AG10803 (cell line): ENCODE measurements at places on chromosomes 1 and 21.

GRCh38 chr21:31186916-31187315 lies 148.6 kb upstream of the KRTAP19-8 start:
- no peak for DNase-seq

DNA sequence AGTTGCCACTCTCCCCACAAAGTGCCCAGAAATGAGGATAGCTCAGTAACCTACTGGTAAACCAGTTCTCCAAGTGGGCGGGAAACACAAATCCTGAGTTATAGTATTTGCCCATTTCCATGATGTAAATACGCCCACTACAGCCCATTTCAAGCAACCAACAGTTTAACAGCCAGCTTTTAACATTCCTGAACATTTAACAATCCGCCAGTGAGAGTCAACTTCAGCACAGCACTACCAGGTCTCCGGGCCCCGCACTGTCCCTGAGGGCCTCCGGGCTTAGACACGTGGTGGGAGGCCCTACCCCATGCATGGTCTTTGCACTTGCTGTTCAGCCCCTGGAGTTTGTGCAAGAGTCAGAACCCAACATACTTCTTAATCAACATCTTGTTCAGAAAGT lies 132.0 kb upstream of the CTTNBP2NL start:
- DNase-seq = no peak

- no peak for DNase-seq
Observed at GRCh38 chr21:30689822-30690221, 28.8 kb downstream of the KRTAP21-3 start.

- no peak for DNase-seq
Observed at GRCh38 chr1:241557551-241558193, 25.5 kb downstream of the KMO start.

DNA sequence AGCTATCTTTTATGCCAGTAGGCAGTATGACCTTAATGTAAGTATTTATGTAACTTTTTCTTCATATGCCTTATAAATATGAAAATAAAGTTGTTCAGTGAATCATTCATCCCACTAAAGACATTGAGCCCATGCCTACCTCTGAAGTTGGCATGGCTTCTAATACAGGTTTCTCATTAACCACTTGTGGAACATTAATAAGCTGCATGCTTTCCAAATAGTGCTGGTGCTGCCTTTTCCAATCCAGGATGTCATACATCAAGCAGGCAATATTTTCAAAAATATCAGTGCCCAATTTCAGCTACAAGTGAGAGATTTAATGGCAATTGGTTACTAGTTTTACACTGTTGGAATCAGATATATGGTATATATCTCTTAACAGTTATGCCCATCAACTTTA lies 92.0 kb downstream of the SPAG17 start:
- no peak for DNase-seq

DNA sequence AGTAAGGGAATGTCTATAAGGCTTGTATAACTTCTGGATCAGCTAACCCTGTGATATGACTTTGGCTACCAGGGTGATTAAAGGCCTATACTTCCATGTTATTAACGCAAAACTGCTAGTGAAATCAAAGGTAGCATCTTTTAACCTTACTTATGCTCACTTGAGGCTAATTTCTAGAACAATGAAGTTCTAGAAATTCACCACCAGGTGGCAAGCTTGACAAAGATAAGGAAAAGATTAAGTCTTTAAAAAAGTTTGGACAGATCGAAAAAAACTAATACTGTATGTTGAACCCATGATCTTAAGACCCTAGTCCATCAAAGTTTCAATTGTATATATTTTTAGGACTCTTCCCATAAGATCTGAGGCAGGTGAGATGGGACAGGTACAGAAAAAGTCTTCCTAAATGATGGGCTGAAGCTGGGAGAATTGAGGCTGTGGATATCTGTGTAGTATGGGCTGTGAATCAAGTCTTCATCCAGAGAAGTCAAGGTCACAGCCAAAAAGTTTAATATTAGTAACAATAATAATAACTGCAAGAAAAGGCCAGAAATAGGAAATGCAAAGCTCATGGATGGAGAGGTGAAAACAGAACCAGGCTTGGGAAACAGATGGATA lies 18.8 kb downstream of the KYAT3 start:
- DNase-seq = peak; percentile 50

- no peak for DNase-seq
Observed at GRCh38 chr1:183593356-183593755, 3.1 kb upstream of the NCF2 start.

DNA sequence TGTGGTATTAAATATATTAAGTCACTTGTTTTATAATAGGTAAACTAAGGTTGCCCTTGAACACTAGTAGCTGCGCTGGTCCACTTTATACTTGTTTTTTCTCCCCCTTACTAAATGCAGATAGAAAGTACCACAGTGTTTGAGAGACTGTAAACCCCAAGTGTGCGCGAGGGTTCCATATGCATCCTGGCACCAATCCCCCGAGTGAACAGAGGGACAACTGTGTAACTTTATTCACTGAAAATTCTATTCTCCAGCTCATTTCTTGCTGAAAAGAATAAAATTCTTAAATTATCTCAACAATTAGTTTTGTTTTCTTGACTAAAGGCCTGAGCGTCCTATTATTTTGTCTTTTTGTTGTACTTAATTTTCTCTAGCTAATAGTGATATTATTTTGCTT lies 1.9 kb downstream of the RSRP1 start:
- DNase-seq = no peak
